ENCODE measurements at places on chromosomes 4 and X.

- no peak for DNase-seq
These were observed 43.1 kb upstream of the MCF2 start for GRCh38 chrX:139751053-139751452.

DNA sequence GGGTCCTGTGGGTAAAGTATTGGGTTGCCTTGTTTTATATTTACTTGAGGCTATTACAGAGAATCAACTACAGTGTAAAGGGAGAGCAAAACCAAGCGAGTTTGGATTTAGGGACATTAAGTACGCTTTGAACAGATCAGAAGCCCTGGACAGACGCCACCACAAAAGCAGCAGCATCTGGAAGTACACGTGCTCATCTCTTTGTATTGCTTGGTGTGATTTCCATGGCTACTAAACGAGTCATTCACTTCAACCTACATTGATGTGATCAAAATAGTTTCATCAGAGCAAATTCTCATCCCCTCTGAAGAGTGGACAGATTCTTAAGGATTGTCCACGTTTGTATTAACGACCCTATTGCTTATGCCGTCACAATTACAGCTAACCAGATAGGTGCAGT is 85.1 kb downstream of the SORBS2 start:
- DNase-seq = no peak

DNA sequence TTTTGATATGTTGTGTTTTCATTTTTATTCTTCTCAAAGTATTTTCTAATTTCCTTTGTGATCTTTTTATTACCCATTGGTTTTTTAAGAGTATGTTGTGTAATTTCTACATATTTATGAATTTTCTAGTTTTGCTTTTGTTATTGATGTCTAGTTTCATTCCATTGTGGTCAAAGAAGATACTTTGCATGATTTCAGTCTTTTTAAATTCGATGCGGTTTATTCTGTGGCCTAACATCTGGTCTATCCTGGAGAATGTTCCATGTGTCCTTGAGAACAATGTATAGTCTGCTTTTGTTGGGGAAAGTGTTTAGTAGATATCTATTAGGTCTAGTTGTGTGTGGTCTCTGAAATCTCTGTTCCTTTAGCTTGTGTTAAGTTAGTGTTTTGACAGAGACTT is 46.2 kb downstream of the PPEF1 start:
- no peak for DNase-seq

DNA sequence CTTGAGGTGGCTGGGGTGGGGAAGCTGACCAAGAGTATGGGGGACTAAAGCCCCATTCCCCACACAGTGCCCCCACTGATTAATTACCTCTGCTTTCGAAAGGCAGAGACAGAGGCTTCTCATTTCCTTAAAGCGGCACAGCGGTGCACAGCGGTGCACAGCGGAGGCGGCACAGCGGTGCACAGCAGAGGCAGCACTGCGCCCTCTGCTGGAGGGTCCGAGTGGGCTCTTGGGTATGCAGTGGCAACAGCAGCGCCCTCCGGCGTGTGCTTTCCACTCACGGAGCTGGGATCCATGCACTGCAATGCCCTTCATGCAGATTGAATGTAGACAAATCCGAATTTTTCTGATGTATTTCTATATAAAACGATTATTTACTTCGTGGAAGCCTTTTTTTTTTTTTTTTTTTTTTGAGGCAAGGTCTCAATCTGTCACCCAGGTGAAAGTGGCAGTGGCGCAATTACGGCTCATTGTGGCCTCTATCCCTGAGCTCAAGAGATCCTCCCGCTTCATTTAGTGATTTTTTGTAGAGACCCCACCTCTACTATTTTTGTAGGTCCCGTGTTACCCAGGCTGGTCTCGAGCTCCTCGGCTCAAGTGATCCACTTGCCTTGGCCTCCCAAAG is 19.7 kb upstream of the PRPS2 start:
- no peak for DNase-seq

DNA sequence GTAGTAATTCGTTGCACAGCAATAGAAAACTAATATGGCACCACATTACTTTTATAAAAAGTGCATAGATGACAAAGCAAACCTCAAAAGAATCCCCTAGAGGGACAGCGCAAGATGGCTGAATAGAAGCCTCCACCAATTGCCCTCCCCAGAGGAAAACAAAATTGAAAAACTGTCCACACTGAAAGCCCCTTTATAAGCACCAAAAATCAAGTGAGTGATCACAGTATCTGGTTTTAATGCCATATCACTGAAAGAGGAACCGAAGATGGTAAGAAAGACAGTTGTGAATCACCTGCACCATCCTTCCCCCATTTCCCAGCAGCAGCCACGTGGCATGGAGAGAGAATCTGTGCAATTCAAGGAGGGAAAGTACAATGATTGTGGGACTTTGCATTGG is 522.2 kb downstream of the GLUD2 start:
- DNase-seq = no peak

DNA sequence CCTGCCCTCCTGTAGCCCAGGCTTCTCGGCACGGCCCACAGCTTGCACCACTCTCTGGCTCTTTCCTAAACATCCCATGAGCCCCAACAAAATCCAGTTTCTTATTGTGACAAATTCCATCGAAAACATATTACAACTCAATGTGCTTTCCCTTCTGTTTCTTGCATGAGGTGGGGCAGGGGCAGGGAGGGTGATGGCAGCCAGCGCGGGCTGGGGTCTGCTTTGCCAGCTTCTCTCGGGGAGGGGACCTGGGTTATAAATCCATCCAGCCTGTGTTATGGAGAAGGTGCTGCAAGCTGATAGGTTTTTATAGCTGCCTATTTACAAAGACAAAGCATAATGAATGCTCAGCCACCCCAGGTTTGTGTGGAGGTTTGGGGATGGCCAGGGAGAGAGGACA is 21.1 kb downstream of the PPP2R2C start:
- no peak for DNase-seq

Data from NCI-H510A (cell line).